ENCODE measurements at places on chromosomes 12 and 14.

GRCh38 chr12:69345742-69346141 is 2.4 kb upstream of the LYZ start:
- no peak for DNase-seq

DNA sequence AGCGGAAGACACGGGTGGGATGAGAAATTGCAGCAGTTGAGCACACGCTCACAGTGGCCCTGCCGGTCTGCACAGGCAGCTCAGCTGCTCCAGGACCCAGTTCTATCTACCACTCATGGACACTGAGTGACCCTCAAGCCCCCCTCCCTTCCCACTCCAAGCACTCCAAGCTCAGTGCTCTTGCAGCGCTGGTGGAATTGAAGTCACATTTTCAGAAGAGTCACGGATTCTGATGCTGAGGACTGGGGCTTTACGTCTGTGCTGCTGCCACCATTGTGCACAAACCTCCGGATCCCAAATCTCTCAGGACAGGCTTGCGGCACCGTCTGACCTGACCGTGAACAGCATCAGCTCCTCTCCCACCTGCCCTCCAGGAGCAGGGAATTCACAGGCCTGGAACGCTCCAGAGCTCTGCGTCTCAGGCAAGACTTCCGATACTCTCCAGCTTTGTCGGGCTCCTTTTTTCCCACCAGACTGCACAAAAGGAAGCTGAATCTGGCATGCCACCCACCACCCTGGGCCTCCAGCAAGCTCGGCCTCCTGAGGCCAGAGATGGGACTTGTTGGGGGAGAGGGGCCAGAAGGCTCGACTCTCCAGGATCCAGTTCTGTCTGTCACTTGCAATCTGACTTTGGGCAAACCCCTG is 213.1 kb upstream of the RTL1 start:
- no peak for DNase-seq

- no peak for DNase-seq
Observed at GRCh38 chr14:78992867-78993266, 822.7 kb downstream of the NRXN3 start.

GRCh38 chr12:3277306-3277943 is 200.2 kb downstream of the TSPAN9 start:
- DNase-seq, result no peak

DNA sequence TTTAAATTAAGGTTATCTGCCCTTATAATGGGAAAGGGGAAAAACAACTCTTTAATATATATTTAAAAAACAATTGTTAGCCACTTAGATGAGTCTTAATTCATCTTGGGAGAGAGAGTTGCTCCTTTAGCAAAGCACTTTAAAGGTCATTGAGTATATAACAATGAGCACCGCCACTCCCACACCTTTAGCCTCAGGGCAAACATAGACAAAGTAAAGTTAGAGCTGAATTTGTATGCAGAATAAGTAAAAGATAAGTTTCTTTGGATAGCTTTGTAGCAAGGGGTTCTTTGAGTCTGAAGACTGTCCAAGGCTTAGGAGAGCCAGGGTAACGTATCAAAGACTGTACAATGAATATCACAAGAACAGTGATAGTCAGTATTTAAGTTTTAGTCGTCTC is 728.8 kb upstream of the LMO3 start:
- no peak for DNase-seq

DNA sequence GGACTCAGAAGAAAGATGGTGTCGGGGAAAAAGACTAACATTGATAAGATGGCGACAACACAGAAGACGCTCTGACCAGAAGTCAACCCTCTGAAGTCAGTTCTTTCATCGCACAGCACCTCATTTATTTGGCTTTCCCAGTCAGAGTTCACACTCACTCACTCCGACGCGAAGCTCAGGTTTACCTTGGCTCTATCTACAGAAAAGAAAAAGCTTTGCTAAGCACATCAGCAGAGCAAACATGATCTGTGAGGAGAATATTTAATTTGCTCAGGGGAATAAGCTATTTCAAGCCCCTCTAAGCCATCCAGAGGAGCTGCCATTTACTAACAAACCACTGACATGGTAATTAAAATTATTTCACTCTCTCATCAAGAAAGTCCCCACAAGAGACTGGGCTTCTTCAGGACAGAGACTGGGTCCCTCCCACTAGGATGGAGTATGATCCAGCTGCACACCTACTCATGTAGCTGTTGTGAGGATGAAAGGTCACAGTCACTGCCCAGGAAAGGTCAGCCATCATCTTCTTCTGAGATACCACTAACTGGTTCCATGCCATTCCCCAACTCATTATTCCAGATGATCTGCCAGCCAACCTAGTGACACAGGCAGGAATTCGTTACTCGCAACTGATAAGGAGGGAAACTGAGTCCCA is 111.4 kb downstream of the TTC7B start:
- DNase-seq, result no peak

Data from retina (tissue), 1 donor.